ENCODE measurements at places on chromosomes 4 and X. TPM values are rescaled to one million over a fixed set of nuclear protein-coding genes. Genes with fewer than 3 reads are reported as not detected.

TMPRSS11E gene
- not detected for total RNA-seq

CXCL3 gene
- total RNA-seq, result not detected

CSAG3 gene
- 0.35 TPM for total RNA-seq

DCAF4L1 gene
- total RNA-seq, result 0.07 TPM

CTAG2 gene
- total RNA-seq, result not detected

HPSE gene
- total RNA-seq, result 24.6 TPM

KLHL4 gene
- total RNA-seq, result not detected

GRCh38 chr4:53094040-53094439, 231.9 kb downstream of the RASL11B start:
- DNase-seq, result no peak

- DNase-seq, result no peak
Observed at GRCh38 chr4:128159967-128160366, 98.9 kb downstream of the LARP1B start.

GRCh38 chr4:92307866-92308265, 4.1 kb downstream of the GRID2 start:
- DNase-seq, result no peak

- no peak for DNase-seq
Observed at GRCh38 chr4:23890369-23891063, 669 bp upstream of the PPARGC1A start.

DNA sequence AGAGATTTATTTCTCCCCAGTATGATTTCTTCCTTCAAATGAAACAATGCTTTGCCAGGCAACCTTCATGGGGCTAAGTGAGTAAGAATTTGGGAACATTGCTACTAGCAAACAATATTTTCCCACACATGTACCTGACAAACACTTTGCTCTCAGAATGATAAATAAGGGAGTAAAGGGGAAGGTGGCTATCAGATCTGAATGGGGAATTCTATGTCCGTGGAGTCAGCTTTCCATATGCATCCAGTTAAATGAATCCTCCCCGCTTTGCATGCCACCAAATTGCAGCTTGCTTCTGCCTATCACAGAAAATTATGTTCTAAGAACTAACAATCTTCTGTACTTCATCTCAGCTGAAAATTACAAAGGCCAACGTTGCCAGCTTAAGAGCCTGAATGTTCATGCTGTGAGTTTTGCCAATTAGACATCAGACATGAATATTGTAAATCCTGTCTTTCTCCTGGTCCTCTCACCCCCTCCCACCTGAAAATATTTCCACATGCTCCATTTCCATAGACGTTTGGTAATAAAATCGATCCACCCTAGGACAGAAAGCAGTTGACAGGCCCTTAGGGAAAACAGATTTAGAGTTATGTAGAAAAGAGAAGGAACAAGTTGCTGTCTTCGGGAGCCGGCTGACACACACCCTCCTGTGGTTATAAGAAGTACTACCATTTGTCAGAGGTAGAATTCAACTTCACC, 6.3 kb downstream of the MEPE start:
- no peak for DNase-seq

DNA sequence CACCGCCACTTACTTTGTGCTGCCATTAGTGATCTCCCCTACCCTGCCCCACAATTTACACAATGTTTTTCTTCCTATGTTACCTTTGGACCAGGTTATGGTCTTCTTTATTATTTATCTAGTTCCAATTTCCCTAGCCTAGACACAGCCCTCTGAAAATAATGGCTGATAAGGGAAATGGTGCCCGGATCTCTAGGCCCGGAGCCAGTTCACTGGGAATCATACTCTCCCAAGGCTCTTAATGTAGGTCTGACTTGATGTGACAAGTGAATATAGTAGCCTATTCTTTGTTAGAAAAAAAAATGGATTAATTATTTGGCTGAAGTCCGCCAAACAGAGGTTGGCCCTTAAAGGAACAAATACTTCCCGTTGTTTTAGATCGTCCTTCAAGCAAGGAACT, 208.0 kb downstream of the RELL1 start:
- DNase-seq, result no peak

- no peak for DNase-seq
Observed at GRCh38 chrX:134721766-134722532, 63.7 kb upstream of the PLAC1 start.

- no peak for DNase-seq
Observed at GRCh38 chr4:3768842-3769641, 2.9 kb downstream of the ADRA2C start.

DNA sequence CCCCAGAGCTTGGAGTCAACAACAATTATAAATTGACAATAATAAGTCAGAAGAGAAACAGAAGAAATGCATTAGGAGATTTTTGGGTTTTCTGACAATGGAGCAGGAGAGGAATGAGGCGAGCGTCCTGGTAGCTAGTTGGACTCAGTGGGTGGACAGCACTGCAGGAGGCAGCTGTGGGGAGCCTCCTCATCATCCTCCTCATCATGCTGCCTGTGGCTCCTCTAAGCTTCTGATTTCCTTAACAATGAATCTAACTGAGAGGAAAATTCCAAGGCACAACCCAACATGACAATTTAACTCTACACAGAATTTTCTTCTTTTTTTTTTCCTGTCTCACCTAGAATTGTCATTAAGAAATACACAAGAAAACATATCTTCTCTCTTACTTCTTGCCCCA, 357.1 kb upstream of the NOCT start:
- no peak for DNase-seq

GRCh38 chr4:88985088-88985773, 71.8 kb downstream of the FAM13A start:
- DNase-seq, result no peak

- DNase-seq, result no peak
Observed at GRCh38 chr4:121728798-121729226, 32.0 kb upstream of the ANXA5 start.

- no peak for DNase-seq
Observed at GRCh38 chr4:181569553-181569952, 673.6 kb upstream of the TENM3 start.

GRCh38 chr4:145540235-145540634, 58.6 kb downstream of the SMAD1 start:
- no peak for DNase-seq

Measured in activated CD4-positive, alpha-beta T cell treated with anti-CD3 and anti-CD28 coated beads, Interleukin-2, amount 10 ng/mL, durations not matched to agents 7 days and 5 days (primary cell).